ENCODE measurements at places on chromosomes 7 and 10. TPM values are rescaled to one million over a fixed set of nuclear protein-coding genes. Genes with fewer than 3 reads are reported as not detected.

GRCh38 chr10:133168617-133169031 is 8.6 kb downstream of the KNDC1 start:
- DNase-seq, result no peak

- DNase-seq, result peak; percentile 70
Observed at GRCh38 chr7:99473315-99473596, 566 bp downstream of the ZNF789 start.

Gene VGF
- total RNA-seq, result 2.3 TPM

DNA sequence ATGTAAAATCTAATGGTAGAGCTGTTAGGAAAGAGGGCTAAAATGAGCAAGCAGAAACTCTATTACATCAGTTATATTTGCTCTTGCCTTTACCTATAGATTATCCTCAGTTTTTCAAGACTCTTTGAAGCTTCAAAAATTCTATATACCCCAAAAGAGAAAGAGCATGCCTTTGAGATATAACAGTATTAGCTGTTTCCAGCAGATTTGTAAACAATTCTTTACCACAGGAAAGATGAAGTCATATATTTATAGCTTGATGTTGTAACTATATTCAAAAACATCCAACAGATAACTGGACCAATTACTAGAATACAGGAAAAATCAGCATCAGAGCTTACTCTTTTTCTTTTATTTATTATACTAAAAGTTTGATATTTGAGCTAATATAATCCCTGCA is 416.2 kb upstream of the TPK1 start:
- no peak for DNase-seq

DNA sequence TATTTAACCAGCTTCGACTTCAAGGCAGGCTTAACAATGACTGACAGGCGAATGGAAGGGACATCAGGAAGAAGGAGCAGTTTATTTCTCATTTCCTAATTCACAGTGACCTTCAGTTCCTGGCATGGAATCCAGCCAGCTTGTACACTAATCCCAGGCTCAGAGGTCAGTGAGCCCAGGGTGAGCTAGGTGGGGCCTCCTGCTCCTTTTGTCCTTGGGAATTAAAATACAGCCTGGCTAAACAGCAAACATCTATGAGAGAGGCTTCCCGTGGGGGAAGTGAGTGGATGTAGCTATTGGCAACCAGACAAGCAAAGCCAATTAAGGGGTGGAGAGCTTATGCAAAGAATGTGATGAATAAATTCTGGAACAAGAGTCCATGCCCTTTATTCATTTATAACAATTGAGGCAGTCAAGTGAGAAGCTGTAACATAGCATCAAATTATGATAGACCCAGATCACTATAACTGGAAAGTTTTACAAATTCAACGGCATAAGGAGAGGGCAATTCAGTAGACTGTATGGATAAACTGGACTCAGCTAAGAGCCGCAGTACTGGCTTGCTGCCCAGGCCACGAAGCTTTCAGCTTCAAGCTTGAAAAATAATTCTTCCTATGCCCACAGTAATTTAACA is 57.1 kb downstream of the STK17A start:
- no peak for DNase-seq

Data from PC-9 (cell line).